ENCODE measurements at places on chromosomes 1 and 21.

- DNase-seq, result no peak
Observed at GRCh38 chr1:209512821-209513220, 70.7 kb upstream of the CAMK1G start.

GRCh38 chr1:84996846-84997666 lies at the start of gene MCOLN2:
MCOLN2 (minus strand) TSS chr1:84997113; CDS start chr1:84996872, 241 bp downstream.
- peak; percentile 52 for DNase-seq

- DNase-seq, result no peak
Observed at GRCh38 chr1:86618358-86618757, 71.5 kb downstream of the CLCA4 start.

GRCh38 chr1:224623743-224624333 lies 7.7 kb downstream of the CNIH3 start:
- DNase-seq, result peak; percentile 97

- DNase-seq, result no peak
Observed at GRCh38 chr1:183864611-183865010, 59.7 kb downstream of the RGL1 start.

- peak; percentile 52 for DNase-seq
Observed at GRCh38 chr1:92291372-92291999, 7.3 kb downstream of the GLMN start.

DNA sequence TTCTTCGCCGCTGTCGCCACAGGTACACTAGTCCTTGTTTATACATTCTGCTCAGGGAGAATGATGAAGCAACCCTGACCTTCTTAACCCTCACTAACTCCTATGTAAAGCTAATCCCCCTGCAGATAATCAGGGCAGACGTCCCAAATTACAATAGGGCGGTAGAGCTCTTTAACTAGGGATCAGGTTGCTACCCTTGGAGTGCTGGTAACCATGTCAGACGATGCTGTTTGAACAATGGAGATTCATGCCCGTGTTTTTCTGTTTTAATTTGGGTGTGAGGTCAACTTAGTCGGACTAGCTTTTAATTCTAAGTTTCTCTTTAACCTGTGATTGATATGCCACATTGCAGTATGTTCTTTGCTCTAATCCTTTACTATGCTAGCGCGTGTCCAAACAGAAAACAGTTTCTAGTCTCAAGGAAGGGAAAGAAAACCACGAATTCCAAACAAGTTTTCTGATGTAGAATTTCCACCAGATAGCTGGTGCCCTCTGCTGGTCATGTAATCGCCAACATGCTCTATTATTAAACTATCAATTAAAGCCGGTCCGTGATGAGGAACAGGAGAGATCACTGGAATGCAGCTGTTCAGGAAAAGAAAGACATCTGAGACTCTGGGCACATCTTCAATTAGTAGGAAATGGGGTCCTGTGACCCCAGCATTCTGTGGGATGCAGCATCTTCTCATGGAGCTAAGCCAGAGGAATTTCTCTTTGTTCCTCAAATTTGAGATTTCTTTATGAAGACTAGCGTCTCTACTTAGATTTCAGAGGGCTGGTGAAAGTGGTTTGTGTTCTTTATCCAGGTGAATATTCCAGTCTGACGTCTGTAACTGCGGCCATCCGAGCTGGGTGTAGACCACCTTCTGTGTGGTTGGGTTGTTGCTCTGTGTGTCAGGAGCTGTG lies 18.3 kb upstream of the VAMP3 start:
- DNase-seq, result peak; percentile 46

DNA sequence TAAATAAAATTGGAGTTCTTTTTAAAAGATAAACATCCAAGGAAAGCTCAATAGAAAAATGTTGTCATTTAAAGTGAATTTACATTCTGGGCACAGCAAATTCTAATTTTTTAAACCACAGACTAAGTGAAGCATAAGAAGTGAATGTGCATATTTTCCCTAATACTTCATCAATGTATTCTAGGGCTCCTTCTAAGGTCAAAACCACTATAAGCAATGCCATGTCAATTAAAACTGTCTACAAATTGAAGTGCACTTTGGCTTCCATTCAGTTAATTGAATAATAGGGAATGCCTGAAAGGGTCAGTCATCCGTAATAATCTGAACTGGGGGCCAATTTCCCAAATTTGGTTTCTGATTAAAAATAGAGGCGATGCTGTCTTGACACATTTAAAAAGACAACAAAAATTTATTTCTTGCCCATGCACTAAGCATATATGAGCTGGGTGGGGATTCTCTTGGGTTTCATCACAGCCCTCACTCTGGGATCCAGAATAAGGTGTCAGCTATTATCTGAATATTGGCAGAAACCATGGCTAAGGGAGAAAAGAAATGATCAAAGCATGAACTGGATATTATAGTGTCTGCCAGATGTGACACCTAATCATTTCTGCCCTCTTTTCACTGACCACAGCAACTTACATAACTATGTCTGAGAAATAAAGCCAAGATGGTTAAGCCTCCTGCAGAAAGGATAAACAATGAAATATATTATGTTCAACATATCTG lies 660.6 kb upstream of the B3GALT2 start:
- DNase-seq, result no peak

DNA sequence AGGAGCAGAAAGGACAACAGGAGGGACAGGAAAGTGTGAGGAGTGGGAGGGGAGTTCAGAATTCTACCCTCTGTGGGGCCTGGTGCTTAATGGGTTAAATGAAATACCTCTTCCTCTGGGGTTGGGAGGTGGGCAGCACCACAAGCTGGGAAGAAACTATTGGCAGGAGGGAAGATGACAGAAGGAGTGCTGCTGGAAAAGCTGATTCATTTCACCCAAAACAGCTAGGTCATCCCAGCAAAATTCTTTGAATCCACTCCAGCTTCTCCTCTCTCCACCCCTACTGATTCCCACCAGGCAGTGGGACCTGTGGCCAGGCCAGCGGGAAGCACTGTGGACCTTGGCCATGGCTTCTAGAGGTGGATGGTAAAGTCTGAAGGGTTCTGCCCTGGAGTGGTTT lies 12.8 kb downstream of the BCAN start:
- DNase-seq, result no peak

- DNase-seq, result no peak
Observed at GRCh38 chr1:220135755-220136154, 41.8 kb downstream of the IARS2 start.

- DNase-seq, result peak; percentile 90
Observed at GRCh38 chr1:45803299-45803780, at the start of gene MAST2. MAST2 (plus strand) TSS chr1:45803612; CDS start chr1:45803896, 284 bp downstream.

GRCh38 chr1:31297277-31298247 lies 730 bp downstream of the ZCCHC17 start:
- DNase-seq, result no peak

DNA sequence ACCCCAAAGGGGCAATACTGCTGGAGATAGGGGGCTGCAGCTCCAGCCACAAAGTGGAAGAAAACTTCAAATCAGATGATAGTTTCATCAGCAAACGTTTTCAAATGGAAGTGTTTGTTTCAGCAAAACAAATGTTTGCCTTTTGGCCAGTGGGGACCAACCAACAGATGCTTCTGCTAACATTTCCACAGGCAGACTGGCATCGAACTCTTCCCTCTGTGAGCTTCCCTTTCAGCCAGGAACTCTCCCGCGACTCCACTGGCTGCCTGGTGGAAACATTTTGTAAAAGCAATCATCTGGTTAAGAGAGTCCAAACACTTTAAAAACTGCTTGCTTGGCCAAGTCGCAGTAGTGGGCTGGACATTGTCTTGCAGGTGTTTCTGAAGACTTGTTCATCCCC lies 30.7 kb downstream of the CENPF start:
- no peak for DNase-seq

GRCh38 chr1:177585302-177586220 lies 384.3 kb downstream of the SEC16B start:
- DNase-seq, result no peak

DNA sequence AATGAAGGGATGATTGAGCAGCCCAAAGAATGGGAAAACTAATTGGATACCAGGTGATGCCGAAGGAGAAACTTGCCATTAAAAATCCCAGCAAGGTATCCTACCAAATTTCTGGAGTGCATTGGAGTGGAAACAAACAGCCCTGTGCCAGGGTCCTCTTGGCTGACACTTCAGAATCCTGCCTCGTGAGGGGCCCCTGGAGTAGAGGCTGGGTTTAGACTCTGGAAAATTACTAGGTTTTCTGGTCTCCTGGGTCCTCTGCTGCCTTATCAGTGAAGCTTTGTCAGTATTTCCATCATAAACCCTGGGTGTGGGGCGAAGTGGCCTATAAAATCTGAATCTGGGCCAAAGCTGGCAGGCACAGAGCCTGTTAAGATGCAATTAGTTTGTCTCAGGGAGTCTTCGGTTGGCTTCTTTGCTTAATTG lies 289.2 kb upstream of the USP24 start:
- no peak for DNase-seq

- no peak for DNase-seq
Observed at GRCh38 chr21:19368944-19369343, 965.4 kb upstream of the TMPRSS15 start.

DNA sequence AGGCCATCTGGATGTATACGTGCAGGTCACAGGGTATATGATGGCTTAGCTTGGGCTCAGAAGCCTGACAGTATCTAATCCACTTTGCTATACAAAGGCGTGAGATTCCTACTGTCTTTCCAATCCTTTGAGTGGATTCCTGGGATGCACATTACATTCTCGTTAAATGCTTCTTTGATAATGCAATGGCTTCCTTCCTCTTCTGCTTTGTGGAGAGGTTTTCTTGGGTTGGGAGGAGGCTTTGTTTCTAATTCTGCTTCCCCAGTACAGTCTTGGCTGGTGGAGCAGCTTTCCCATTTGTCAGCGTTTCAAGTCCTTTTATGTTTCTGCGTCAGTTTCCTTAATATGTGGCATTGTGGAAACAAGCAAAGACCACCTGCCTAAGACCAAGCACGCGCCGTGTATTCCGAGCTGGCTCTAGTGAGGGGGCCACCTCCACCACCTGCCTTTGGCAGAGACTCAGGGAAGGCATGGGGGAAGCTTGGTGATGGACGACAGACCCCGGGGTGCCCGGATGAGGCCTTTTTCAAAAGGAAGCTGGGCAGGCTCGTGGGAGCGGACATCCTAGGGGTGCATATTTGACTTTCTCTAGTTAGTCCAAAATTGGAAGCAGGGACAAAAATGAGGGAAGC lies 72.7 kb downstream of the WDR4 start:
- no peak for DNase-seq

GRCh38 chr1:910311-910880 lies 13.3 kb upstream of the SAMD11 start:
- peak; percentile 74 for DNase-seq

Data from SW480 (cell line).